ENCODE measurements at places on chromosomes 1 and 21.

DNA sequence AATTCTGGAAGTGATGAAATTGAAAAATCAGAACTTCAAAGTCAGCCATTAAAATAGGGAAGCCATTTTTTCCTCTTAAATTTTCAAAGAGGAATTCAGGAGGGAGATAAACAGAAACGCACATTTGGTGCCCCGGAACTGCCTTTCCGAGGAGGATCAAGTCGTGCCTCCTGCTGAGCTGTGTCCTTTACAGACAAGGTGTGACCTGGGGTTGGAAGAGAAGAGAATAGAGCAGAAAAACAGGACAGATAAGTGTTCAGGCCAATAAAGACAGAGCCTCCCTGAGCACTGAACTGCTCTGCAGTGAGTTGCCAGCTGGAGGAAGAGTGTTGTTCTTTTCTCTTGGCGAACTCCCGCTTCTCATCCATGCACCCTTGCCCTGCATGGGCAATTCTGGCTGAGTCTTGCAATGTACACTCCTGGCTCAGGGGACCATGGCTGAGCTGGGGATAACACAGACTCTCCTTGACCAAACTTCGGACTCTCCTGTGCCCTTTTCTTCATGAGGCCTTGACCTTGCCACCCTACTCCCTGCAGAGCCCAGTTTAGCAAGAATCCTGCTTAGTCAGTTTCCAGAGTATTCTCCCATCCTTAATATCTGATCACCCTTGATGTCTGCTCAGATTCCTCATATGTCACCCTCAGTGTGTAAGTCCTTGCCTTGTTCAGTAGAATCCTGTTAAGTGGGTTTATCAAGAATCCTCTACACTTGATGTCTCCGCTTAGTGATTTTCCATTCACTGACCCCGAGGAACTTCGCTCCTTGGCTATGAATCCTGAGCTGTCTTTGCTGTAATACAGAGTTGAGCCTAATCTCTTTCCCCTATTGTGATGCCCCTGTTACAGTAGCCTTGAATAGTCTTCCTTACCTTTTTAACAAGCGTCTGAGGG is 1.3 kb upstream of the MTARC1 start:
- DNase-seq = no peak

DNA sequence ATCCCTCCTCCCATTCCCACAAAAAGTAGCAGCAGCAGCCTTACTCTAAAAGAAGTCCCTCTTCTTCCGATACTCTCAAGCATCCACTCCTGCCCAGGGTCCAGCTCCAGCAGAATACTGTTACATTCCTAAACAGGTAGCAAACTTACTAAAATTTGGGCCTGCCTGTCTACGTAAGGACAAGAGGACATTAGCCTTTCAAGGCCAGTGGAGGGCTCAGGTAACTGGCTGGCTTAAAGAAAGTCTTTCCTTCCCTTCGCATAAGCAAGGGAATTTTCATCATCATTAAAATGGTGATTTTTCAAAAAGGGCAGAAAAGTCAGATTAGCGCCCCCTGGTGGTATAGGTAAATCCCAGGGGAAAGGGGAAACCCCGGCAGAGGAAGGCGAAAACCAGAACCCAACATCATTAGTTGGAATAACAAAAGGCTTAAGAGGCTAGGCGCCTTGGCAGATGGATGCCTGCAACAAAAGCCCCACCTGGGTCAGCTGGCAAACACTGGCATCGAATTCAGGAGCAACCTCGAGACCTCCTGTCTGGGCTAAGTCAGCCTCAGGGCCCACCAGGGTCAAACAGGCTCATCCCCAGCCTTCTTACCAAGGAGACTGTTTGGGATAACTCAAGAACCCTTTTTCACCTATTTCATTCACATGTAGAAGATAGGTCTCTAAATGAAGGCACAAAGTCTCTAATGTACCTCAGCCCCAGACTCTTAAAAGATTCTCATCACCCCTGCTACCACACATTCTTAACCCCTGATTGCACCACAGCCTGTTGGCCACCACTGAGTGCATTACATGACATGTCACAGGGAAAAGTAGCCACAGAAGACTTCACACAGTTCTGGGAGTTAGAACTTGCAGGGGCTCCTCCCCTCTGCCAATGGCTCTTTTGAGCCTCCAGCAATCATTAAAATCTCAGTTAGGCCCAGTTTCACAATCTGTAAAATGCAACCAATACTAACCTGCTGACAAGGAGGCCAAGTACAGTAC is 36.7 kb downstream of the ERI3 start:
- no peak for DNase-seq

DNA sequence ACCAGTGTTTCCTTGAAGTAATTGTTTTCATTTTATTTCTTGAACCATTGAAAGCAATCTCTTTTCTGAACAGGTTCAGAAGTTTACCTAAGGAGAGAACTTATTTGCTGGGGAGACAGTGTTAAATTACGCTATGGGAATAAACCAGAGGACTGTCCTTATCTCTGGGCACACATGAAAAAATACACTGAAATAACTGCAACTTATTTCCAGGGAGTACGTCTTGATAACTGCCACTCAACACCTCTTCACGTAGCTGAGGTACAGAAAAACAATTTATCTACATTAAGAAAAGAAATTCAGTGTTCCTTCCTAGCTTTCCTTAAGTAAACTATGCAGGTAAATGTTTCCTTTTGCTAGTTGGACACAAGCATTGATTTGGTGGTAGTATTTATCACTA is 27.4 kb downstream of the AGL start:
- no peak for DNase-seq

- DNase-seq = no peak
Observed at GRCh38 chr1:12196641-12197482, 30.1 kb downstream of the TNFRSF1B start.

DNA sequence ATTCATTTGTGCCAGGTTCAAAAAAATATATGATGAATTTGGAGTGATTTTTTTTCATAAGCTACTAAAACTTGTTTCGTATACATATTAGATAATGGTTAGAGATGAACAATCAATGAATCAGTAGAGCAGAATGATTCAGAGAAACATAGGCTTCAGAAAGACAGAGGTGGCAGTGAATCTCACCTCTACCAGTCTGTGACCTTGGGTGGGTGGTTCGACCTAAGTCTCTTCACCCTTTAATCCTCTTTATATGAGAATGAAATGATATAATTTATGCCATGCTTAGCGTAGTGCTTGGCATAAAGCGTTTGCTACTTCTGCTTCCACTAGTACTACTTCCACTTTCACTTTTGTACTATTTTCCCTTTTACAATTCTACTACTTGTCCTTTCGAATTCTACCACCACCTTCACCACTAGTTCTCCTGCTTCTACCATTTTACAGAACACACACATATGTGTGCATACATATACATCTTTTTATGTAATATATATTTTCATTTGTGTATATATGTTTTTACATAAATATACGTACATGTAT is 45.1 kb downstream of the FYB2 start:
- no peak for DNase-seq

DNA sequence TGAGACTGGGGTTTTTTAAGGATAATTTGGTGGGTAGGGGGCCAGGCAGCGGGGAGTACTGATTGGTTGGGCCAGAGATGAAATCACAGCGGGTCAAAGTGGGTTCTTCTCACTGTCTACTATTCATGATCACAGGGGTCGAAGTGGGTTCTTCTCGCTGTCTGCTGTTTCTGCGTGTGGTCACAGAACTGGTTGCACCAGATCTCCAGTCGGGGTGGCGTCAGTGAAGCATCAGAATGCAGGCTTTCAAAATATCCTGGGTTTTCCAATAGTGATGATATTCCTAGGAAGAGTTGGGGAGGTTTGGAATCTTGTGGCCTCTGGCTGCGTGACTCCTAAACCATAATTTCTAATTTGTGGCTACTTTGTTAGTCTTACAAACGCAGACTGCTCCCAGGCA is 45.1 kb downstream of the TRPM2 start:
- no peak for DNase-seq

DNA sequence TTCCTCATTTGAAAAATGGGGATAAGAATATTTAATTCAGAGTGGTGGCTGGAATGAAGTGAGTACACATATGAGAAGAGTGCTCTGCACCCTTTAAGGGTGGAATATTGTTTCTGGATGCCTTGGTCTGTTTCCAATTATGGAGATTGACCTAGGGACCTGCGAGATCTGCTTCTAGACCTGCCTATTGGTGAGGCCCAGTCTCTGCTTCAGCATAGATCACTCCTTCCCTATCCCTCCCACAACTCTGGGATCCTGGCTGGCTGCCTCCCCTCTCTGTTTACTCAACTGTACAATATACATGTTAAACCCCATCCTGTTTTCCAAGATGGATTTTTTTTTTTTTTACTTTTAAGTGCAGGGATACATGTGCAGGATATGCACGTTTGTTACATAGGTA is 6.4 kb upstream of the LDLRAD1 start:
- no peak for DNase-seq

- DNase-seq = no peak
Observed at GRCh38 chr21:37237764-37238163, 29.4 kb downstream of the VPS26C start.

- DNase-seq = peak; percentile 41
Observed at GRCh38 chr21:33362044-33362555, 37.3 kb downstream of the IFNAR1 start.

DNA sequence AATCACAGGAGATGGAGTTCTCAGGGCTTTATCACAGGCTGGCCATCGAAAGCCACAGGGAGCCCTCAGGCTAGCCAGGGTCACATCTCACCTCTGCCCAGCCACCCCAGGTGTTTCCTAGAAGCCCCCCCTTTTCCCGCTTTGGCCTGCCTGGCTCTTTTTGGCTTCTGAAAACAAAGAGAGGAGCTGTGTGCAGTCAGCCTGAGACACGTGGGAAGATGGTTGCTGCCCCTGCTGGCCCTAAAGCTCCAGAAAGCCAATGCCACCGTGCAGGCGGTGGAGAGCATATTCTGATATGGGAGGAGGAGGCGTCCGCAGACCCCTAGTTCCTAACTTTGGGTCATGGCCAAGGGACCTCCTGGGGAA is 18.7 kb upstream of the LBR start:
- no peak for DNase-seq

Data from GM06990 (cell line).